ENCODE measurements at places on chromosomes 1 and 21.

DNA sequence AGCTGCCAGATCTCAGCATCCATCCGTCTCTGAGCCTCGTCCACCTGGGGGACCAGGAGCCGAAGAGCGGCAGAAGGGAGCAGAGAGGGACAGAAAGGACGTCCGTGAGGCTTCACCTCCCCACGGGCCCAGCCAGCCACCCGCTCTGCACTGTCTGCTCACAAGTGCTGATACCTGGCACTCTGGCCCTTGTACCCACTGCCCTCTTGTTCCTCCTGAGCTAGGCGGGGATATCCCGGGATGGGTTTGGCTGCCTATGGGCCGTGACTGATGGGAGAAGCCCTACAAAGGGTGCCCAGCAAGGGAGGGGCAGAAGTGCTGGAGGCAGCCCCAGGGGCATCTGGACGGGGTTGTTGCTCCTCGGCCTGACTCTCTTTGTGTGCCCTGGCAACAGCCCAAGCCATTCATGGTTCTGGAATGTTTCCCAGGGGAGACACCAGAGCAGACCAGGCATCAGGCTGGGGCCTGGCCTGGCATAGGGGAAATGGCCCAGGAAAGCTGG lies 57.6 kb downstream of the LDLRAD2 start:
- DNase-seq, result peak; percentile 74

DNA sequence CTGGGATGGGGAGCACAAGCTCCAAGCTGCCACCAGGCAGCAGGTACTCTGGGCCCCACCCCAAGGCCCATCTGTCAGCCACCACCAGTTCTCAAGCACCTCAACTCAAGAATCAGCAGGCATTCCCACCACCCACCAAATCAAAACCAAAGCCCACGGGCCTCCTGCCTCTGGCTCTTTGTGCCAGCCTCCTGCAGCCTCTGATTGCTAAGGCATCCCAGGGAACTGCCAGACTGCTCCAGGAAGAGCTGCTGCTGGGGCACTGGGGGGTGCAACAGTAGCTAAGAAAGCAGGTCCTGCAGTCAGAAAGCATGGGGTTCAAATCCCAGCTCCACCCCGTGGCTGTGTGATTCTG lies 34.7 kb downstream of the CHD5 start:
- DNase-seq, result no peak

- DNase-seq, result no peak
Observed at GRCh38 chr1:76294482-76295194, 220.1 kb downstream of the ST6GALNAC3 start.

- peak; percentile 50 for DNase-seq
Observed at GRCh38 chr21:45074048-45074817, at the start of gene ADARB1. ADARB1 (plus strand) TSS chr21:45074580; CDS start chr21:45171657, 97,077 bp downstream.

DNA sequence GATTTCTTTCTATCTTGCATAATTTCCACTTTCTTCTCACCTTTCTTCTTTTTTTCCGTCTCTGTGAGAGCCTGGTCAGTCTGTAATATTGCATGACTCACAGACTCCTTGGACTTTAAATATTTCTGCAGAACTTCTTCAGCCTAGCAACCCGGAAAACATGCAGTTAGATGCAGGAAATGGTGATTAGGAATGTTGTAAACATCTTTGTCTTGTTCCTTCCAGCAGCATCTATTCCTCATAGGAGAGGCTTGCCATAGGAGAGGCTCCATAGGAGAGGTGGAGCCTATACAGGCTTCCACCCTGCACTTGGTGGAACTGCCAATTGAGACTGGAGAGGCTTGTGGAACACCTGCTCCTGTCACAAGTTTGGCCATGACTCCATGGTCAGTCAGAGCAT lies 10.0 kb downstream of the GBP5 start:
- DNase-seq, result no peak

DNA sequence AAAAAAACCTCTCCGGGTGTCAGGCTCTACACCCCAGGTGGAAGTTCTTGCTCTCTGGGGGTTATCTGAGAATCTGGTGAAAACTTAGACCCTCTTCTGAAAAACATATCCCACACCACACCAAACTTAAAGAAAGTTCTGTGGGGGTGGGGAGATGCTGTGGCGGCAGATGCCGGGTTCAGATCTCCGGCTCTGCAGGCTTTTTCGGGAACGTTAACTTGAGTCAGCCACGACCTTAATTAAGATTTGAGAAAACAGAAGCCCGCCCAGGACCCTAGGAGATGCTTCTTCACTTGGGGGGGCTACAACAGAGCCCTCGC lies 2.3 kb downstream of the RCC2 start:
- no peak for DNase-seq

- peak; percentile 89 for DNase-seq
Observed at GRCh38 chr1:177984136-177984525, 14.3 kb upstream of the SEC16B start.

- peak; percentile 11 for DNase-seq
Observed at GRCh38 chr1:105137543-105138457, 1388.1 kb downstream of the AMY1C start.

DNA sequence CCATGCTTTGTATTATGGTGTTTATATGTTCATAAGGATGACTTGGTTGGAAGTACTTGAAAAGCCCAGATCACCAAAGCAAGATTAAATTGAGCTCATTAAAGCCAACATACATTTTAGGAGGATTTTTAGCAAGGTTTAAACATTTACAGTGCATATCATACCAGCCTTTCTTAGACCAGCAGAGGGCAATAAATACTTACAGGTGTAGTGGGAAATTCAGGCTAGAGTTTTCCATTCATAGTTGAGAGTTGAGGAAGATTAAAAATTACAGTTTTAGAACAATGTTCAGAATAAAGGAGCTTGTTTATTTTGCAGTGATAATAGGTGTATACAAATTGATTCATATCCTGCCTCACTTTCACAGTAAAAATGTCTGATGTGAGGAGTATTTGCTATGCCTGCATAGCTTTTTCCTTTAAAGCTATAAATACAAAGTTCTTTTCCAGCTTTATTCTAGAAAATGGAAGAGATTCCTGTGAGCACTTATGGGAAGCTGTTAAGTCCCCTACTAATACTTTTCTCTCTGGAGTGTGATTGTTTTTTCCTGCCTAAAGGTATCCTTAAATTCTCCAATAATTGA lies 35.3 kb downstream of the DTL start:
- DNase-seq, result no peak

GRCh38 chr1:246497331-246497915 lies 9.7 kb downstream of the SMYD3 start:
- no peak for DNase-seq

DNA sequence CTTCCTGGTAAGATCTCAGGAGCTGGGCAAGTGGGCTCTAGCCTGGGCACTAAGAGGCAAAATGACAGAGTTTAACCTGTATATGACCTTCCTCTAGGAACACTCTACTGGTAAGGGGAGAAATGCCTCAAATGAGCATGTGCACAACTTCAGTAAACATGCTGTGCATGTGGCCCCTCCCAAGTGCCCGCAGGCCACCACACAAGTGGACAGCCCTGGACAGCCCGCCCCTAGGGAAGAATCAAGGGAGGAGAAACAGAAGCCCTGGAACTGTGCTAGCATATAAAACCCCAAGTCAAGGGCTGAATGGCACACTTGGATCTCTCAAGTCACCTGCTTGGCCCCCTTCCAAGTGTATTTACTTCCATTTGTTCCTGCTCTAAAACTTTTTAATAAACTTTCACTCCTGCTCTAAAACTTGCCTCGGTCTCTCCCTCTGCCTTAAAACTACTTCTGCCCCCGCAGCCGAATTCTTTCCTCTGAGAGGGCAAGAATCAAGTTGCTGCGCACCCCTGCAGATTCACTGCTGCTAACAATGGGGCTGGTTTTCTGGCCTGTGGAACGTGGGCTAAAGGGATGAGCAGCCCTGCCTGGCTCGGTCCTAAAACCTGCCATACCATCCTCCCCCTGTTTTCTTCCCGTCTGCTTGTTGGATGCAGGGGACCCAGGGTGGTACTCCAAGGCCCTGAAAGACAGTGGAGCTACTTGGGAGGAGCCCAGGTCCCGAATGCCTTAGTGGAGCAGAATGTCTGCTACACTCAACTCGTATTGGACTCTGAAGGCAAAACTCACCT lies 93.5 kb downstream of the IER5 start:
- no peak for DNase-seq

DNA sequence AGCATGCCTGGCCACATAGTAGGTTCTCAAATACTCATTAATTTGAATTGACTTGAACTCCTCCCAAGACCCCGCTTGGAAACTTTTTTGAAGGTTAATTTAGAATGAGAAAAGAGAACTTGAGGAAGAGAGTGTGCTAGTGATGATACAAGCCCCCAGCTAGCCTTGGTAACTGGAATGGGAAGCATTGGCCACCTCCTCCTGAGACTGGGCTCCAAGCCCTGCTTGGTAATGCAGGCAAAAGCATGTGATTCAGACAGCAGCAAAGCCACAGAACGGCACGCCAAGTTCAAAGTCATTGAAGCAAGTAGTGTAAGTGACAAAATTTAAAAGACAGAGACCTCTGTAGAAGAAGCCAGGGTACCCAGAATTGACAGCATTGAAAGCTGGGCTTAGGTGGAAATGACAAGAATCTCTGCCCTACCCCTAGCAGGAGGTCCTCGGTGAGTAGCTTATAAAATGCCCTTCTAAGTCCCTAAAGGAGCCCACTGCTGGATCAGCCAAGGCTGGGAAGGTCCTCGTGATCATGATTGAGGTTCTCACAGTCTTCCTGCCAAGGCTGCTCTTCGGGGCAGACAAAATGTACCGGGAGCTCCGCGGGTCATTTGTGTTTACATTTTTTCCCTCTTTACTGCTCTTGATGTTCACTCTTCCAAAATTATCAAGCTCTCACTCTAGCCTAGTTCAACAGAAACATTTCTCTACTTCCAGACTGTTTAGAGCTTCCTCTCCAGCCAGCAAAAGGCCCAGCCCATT lies 99.4 kb downstream of the TSEN15 start:
- peak; percentile 20 for DNase-seq

DNA sequence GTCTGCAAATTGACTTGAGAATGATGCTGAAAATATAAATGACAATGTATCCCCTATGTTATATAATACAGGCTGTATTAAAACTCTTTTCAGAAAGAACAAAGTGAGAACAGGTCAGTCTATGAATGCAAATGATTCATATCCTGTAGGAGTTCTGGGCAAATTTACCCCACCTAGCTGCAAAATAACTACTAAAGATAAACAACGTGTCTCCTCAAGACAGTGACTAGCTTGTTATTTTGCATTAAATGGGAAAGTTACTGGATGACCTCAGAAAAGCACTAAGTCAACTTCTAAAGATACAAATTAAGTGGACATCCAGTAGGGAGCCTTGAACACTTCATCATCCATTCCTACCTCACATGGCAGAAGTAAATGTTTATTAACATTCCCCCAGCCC lies 11.1 kb downstream of the RNF19B start:
- no peak for DNase-seq

- no peak for DNase-seq
Observed at GRCh38 chr1:232184561-232185530, 445.1 kb downstream of the SIPA1L2 start.
